ENCODE measurements at places on chromosomes 4 and X. TPM values are rescaled to one million over a fixed set of nuclear protein-coding genes. Genes with fewer than 3 reads are reported as not detected.

DNA sequence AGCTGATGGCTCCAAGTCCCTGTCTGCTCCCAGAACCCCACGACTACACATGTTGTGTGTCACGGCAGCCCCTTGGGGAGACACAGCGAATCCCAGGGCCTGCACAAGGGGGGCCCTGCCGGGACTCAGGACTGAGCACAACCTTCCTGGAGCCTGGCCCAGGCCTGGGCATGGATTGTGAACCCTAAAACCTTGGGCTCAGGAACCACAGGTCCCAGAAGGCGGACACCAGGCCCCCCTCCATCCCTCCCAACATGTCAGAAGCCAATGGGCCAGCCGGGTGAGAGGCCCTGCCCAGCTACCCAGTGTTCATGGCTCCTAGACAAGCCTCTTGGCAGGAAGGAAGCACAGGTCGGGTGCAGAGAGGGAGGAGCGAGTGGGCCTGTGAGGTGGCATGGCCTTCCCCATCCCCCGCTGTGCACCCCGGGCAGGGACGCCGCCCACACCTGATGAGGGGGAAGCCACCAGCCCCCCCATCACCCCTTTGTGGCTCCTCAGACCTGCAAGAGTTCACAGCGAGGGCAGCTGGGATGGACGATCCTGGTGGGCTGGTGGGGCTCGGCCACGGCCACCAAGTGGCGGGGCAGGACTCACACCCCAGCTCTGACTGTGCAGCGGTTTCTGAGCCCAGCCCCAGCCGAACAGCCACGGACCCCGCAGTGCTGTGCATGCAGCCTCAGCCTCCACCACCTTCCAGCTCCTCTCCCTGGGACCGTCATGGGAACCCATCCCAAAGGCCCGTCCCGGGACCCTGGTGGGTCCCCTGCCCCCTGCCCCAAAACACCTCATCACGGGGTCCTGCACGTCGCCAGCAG lies 3.7 kb downstream of the PDE6B start:
- H3K27ac ChIP-seq, result no peak overlapping the region
- no peaks in the 10 kb centered on the region for H3K27me3 ChIP-seq
- H3K4me3 ChIP-seq, result no peak overlapping the region
- DNase-seq, result no peak

DNA sequence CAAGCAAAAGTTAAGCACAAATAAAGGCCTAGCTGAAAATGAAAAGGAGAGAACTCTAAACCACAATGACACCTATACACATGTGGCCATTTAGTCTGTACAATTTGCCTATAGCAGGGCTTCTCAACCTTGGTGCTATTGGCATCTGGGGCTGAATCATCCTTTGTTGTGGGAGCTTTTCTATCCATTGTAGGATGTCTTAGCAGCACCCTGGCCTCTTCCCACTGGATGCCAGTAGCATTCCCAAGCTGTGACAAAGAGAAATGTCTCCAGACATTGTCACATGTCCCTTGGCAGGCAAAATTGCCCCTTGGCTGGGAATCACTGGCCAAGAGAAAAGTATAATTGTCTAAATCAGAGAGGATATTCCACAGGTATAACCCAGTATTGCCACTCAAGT lies 13.5 kb upstream of the PRPS2 start:
- H3K27ac ChIP-seq, result no peak overlapping the region
- no peak for DNase-seq
- H3K36me3 ChIP-seq, result no peaks in the 10 kb centered on the region
- no peaks in the 10 kb centered on the region for H3K27me3 ChIP-seq

DNA sequence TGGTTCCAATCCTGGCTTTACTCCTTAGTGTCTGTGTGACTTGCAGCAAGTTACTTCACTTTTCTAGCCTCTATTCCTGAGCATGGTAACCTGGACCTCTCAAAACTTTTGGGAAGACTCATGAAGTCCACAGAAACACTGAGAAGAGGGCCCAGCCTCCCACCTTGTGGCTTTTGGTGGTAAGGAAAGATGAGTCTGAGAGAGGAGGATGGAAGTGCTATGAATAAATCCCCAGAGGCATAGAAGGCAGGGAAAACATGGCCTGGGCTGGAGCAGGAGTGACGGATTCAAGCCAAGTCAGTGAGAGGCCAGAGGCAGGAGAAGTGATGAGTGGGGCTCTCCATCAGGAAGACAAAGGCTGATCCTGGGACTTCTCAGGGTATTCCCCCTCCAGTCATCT lies 10.9 kb upstream of the MAGEA4 start:
- H3K4me1 ChIP-seq, result no peaks in the 10 kb centered on the region
- no peaks in the 10 kb centered on the region for H3K27me3 ChIP-seq
- no peak overlapping the region for H3K27ac ChIP-seq

DNA sequence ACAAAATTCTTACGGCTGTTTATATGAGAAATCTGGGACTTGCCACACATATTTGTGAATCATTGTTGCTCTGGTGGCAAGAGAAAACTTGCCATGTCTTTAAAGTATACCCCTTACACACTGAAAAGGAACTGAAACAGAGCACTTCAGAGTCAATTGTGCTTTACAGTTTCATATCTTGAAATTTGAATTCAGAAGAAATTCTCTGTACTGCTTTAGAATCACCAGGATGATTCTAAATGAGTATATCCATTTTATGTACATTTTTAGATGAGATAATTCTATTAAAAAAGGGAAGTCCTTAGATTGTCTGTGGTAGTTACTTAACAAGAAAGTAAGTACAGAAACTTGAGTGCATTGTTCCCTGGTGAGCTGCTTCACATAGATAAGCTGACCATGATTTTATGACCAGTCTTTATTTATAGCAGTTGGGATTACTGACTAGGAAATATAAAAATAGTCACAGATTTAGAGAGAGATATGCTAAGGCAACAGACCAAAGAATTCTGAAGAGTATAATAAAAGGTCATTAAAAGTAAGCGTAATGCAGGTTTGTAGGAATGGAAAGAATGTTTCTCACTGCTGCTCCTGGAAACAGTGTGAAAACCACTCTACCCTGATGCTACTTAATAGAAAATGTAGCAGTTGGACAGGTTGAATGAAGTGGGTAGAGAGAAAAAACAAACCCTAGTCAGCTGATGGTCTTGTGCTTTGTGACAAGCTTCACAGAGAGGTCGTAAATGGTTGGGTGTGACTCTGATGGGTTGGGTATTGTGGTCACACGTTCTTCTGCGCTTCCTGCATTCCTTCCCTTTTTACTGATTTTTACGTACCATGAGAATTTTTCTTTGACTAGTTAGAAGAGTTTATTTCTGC lies 41.0 kb downstream of the FNIP2 start:
- DNase-seq, result no peak
- no peaks in the 10 kb centered on the region for H3K36me3 ChIP-seq
- H3K4me1 ChIP-seq, result peaks cover 25% of the 10 kb centered on the region
- no peak overlapping the region for H3K27ac ChIP-seq
- no peaks in the 10 kb centered on the region for H3K27me3 ChIP-seq

VCX gene
- polyA plus RNA-seq, result not detected

Measured in CD8-positive, alpha-beta memory T cell (primary cell).